Prostate gland (tissue), 2 donors: ENCODE measurements at places on chromosomes 13 and 19. TPM values are rescaled to one million over a fixed set of nuclear protein-coding genes. Genes with fewer than 3 reads are reported as not detected.

Gene FLT3
- total RNA-seq: 0.27 TPM

Gene SIGLEC12
- total RNA-seq: not detected

Gene PALM3
- 16.1 TPM for total RNA-seq

Gene ZNF878
- not detected for total RNA-seq

Gene RB1
- 42.1 TPM for total RNA-seq

Gene PABPC3
- 0.09 TPM for total RNA-seq

- DNase-seq: no peak
Measured at GRCh38 chr13:55410398-55411330, 1730.1 kb upstream of the PRR20A start.

- DNase-seq: peak; percentile 23
Measured at GRCh38 chr19:2097203-2097885, 629 bp downstream of the IZUMO4 start.

DNA sequence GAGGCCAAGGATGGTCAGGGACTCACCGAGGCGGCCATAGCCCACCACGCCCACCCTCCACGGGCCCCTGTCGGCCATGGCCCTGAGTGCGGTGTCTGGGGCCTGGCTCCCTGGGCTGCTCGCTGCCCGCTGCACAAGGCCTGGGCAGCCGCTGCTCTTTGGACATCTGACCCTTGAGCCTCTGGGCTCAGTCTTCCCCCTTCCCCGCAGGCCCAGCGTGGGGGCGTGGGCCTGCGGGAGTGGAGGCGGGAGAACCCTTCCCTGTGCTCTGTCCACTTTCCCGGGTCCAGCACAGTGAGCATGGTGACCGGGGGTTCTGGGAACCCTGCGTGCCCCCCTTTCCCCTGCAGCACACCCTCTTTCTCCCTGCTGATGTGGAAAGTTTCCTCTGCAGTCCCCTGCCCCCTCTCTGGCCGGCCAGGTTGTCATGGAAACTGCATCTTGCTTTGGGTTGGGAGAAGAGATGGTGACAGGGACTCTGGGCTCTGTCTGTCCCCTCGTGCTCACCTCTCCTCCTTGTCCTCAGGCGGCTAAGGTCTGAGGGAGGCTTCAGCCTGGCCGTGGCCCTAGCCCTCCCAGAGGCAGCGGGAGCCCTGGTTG is at the start of gene ASPDH:
ASPDH (minus strand) TSS at position 168 of the 600 bp plus-strand sequence; CDS start at position 78, 90 bp downstream.
- no peak for DNase-seq

DNA sequence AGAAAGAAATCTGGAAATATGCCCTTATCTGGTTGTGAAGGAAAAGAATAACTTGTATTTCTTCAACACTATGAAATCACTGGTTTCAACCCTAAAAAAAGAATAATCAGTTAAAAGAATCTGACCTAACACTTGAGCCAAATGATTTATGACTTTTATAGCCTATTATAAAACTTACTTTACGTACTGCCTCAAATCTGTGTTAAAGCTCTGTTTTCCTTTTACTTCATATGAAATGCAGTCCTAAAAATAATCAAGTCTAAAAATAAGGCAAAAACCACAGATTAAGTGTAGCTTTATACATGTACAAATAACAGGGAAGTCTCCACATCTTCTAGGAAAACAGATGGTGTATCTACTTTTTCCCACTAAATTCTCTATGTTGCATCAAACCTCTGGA is 101.3 kb downstream of the VWA8 start:
- no peak for DNase-seq

DNA sequence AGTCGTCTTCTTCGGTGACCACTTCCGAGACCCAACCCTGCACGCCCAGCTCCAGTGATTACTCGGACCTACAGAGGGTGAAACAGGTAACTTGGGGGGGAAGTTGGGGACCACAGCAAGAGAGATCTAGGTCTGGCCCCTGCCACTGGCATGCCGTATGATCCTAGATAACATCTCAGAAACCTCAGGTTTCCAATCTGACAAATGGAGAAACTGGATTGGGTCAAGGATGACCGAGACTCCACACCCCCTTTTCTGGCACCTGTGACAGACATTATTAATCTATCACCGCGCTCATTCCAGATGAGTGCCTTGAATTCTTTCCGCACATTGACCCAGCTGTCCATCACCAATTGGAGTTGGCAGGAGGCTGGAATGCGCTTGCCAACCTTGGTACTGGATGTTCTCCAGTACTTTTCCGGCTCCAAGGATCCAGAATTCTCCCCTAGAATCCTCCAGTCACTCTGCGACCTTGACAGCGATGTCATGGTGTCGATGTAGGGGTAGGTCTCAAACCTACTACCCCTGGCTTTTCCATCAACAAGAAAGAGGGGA is 17.4 kb downstream of the VASP start:
- DNase-seq: no peak

DNA sequence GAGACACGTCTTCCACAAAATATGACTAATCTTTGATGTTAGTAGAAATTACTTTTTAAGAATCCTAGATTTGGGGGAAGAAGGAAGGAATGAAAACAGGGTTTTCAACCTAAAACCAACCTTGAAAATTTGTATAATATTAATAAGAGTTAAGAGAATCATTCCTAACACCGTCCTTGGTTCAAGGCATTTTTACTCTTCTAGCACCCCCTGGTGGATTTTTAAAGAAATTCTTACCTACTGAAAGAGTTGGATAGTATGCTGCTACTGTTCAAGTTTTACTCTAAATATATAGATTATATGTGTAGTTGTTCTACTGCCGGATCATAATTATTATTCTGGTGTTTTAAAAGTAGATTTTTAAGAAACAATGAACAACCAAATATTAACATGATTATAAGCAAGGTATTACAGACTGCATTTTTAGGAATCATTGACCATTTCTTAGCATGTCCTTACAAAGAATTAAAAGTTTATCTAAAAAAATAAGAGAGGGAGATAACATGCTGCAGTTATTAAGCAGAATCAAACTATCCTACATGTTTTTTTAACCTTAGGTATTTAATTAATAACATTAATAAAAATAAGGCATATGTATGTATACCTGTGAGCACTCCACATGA is 7.4 kb upstream of the SLITRK6 start:
- no peak for DNase-seq

GRCh38 chr13:81393721-81394120 is 1052.8 kb upstream of the SPRY2 start:
- no peak for DNase-seq

DNA sequence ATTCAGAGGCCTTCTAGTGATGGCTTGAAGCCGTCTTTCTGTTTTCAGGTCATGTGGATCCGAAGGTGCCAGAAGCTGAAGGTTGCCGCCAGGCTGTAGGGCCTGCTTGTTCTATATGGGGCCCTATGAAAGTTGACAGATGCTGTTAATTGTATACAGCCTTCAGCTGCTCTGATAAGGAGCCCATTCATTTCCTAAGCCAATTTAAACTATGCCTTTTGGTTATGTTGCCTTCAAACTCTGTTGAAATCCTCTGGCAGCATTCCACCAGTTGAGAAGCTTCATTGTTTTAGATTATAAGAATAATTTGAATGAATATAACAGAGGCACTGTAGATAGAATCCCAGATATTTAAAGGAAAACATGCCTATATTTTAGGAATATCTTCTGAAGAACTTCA is 34.4 kb downstream of the RAP2A start:
- no peak for DNase-seq

DNA sequence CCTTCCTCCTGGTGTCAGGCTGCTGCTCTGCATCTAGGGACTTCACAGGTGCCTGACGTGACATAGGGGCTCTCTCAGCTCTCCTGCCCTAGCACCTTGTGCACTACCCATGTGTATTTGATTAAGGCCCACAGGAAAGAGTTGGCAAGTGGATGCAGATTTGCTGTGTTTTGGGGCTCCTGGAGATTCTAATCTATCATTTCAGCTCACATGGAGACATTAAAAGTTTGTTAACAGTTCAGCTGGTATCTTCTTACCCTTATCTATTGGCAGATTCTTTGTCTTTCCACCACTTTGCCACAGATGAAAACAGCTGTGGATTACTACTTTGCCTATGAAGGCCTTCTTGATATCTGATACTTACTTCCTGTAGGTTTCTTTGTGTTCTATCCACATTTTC is 41.9 kb downstream of the WASF3 start:
- DNase-seq: no peak

DNA sequence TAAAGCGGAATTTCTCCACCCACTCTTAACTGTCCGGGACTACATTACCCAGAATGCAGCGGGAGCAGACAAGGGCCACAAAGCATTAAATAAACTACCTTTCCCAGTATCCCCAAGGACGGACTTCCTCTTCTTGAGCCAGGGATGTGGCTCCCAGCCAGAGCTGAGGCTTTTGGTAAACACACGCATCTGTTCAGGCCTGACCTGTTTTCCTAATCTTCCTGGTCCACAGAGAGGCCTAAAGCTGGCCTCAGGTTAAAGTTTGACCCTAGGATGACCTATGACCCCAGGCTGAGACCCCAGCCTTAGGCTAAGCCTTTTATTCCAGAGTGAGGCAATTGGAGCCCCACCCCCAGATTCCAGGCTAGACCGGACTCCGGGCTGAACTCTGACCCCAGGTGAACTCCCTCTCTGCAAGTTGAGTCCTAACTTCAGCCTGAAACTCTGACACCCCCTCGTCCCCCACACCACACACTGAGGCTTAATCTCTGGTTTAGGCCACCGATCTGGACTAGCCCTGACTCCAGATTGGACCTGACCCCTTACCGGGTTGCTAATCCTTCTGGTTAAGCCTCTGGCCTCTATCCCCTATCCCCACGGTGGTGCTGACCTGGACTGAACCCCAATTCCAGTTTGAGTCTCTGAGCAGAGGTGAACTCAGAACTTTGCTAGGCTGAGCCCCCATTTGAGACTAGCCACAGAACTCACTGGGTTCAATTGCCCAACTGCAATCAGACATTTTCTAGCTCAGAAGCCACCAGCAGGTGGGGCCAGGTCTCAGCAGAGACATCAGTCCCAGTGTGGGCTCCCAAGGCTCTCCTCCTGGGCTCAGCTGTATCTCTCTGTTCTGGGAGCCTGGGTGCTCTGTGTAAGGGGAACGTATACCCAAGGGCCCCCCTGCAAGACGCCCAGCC is 750 bp upstream of the GPR108 start:
- peak; percentile 100 for DNase-seq
